ENCODE measurements at places on chromosomes 1 and 21.
A peak's percentile ranks its signal among the peaks of the same experiment; 100 is the strongest.

DNA sequence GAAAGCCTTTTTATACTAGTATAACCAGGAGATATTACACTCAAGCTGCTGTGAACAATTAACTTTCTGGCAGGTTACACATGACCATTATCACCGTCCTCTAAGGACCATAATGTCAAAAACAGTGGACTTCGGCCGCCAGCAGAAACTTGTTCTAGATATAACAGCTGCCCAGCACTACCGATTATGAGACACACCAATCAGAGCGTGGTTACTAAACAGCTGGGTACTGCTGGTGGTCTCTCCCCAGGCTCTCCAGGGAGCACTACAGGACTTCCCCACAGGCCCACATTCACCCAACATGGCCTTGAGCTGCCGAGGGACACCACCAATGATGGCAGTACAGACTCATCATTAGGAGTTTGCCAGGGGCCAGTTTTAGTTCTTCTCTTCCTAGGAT is 57.9 kb upstream of the CTBS start:
- no peak for DNase-seq

GRCh38 chr1:19179597-19180264 is 30.3 kb downstream of the UBR4 start:
- DNase-seq = peak; percentile 69

DNA sequence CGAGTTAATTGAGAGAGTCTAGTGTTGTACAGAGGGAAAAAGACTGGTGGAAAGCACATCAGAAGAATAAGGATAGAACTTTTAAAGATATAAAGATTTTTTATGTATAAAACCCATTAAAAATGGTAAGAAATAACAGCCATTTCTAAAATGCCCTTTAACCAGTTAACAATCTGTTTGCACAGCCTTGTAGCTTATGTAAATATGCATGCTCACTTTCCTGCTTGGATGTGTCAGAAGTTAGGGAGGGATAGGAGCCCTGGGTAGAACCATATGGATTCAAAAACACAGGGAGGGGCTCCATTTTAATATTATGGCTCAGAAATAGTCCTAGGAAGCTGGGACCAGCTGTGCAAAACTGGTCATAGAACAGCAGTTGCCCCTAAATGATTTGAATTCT is 4.5 kb upstream of the EDEM3 start:
- DNase-seq = no peak

DNA sequence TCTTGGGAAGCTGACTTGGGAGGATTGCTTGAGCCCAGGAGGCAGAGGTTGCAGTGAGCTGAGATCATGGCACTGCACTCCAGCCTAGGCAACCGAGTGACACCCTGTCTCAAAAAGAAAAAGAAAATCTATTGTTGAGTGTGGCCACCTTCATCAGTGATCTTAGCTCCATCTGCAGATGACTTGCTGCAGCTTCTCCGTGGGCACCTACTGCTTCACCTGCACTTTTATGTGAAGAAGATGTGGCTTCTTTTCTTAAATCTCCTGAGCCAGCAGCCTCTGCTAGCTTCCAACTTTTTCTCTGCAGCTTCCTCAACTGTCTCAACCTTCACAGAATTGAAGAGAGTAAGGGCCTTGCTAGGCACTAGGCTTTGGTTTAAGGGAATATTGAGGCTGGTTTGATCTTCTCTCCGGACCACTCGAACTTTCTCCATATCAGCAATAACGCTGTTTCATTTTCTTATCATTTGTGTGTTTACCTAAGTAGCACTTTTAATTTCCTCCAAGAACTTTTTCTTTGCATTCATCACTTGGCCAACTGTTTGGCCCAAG is 28.0 kb downstream of the AGPAT3 start:
- DNase-seq = no peak

DNA sequence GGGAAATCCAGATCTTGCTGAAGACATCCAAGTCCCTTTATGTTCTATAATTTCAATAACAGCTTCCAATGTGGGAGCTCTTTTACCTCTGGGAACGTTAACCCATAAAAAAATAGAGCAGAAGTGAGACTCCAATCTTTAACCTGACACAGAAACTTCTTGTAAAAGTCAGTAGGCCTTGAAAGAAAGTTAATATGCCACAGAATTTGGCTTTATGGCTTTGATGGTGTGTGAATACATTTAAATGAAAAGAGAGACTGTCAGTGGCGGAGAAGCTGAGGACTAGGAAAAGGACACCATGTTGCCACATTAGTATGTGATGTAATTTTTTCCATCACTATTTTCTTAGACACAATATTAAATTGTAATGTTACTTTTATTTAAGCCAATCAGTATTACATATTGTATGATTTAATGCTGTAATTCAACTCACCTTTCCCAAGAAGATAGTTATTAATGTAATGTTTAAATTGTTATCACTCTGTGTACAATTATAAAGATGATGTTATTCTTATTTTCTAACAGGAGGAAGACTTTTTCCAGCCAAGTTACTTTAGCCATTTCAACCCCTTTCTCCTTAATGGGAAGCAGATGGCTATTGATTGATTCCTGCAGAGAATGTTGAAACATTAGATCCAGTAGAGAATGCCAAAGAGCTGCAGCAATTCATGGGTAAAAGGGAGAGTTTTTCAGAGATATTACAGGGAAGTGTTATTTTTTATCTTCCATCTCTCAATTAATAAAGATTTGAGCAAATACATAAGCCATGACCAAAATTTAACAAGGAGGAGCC is 17.5 kb upstream of the CLDN8 start:
- DNase-seq = no peak

DNA sequence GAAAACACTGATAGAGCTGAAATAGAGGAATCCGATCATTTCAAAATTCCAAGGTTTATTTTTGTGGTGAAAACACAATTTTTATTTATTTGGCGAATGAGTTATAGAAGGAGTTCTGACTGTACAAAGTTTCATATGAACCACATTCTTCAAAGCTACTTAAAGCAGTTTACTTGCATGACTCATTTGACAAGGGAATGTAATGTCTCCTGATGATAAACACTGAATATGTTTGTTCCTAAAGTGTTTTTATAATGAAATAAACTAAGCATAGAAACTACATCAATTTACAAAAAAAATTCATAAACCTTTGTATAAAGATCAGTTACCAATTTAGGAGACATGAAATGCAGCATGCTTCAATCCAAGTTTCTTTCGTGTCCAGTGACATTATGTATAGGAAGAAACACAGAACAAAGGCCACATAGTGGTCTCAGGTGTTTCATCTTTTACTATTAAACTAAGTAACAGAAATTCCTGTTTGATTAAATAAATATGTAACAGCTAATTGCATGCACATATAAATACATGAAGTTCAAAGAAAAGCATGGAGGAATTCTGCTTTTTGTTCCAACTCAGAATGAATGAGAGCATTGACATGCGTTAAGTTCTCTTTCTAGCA is 2.5 kb downstream of the PRKACB start:
- DNase-seq = peak; percentile 55

DNA sequence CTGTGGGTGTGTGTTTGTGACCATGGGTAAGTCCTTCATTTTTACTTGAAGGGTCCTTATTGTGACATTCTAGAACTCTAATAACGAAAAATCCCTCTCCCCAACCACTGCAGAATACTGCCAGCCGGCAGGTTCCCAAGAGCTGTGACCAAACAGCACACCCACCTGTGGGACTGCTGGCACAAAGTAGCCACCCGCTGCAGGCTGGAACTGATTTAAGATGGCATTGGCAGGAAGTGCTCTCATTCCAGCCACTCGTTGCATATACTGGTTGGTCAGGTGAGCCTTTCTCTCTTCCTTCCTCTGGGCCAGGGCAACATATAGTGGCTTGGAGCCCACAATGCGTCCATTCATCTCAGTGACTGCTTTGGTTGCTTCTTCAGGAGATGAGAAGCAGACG is 11.6 kb downstream of the PABPC4 start:
- DNase-seq = no peak

GRCh38 chr1:159923203-159924024 is 1.9 kb downstream of the TAGLN2 start:
- peak; percentile 92 for DNase-seq

DNA sequence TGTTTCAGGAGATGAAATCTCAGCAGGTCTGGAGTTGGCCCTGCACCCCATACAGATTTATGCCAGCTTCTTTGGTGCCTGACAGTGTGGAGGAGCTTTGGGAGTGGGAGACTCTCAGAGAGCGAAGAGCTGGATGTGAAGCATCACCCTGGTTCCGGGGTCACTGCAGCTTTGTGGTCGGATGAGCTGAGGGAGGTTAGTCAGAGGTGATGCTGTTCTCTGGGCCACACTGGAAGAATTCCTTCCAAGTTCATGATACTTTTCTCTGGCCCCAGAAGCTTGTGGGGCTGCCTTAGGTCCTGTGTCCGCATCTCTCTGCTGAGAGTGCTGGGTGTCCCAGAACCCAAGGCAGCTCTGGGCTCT is 467.8 kb downstream of the CAMTA1 start:
- DNase-seq = no peak

GRCh38 chr1:237386362-237387143 is 344.6 kb downstream of the RYR2 start:
- DNase-seq = peak; percentile 60

GRCh38 chr1:54806931-54807611 is 5.9 kb upstream of the TTC22 start:
- no peak for DNase-seq

GRCh38 chr1:160981584-160982411 is 27.2 kb upstream of the ITLN2 start:
- DNase-seq = no peak

GRCh38 chr1:118077331-118078045 is 107.5 kb downstream of the SPAG17 start:
- peak; percentile 30 for DNase-seq

DNA sequence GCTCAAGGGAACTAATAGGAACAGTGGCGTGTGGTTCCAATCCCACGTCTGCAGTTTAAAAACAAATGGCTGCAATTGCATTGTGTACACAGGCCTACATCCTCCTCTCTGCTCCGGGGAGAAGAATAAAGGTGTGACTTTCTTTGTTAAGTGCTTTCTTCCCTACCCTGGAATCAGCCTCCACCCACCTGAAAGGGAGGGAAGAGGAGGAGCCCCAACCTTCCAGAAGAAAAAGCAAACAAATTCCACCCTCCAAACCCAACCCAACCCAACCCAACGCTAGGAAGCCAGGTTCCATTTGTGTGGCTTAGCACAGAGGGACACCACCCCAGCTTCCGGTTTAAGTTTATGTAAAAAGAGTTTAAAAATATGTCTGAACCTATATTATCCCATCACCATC is 11.8 kb upstream of the BACE2 start:
- DNase-seq = no peak

DNA sequence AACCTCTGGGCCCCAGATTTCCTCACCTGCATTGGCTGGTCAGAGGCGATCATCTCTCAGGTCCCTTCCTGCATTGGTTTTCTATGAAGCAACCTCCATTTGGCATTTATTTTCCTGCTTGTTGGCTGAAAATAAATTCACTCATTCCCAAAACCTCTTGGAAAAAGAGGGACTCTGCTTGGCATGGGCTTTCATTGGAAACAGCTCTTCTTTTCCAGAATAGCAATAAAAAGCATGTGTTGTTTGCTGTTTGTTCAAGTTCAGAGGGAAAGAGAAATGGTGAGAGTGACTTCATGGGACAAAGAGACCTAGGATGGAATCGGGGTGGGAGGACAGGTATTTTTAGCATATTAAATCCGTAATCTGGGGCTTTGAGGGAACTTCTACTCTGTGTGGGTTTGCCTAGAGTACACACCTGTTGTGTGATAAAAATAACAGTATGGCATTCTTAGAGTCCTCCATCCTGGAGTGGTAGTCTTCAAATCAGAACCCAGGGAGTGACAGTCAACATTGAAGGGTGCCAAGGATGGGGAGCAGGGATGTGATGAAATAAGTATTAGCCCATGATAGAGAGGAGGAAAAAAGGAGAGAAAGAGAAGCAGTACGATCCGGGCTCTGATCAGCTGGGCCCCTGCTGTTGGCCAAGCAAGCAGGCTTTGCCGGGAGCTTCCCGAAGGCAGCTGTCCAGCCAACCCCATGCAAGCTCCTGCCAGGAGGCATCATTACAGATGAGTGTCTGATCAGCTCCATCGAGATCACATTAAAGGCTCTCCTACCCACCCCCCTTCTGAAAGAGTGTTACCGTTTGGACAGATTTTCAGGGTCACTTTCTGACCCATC is 131.9 kb upstream of the NFIA start:
- no peak for DNase-seq

GRCh38 chr21:31290765-31291164 is 53.3 kb downstream of the TIAM1 start:
- no peak for DNase-seq

- no peak for DNase-seq
Observed at GRCh38 chr1:225737161-225737560, 40.5 kb upstream of the SRP9 start.

DNA sequence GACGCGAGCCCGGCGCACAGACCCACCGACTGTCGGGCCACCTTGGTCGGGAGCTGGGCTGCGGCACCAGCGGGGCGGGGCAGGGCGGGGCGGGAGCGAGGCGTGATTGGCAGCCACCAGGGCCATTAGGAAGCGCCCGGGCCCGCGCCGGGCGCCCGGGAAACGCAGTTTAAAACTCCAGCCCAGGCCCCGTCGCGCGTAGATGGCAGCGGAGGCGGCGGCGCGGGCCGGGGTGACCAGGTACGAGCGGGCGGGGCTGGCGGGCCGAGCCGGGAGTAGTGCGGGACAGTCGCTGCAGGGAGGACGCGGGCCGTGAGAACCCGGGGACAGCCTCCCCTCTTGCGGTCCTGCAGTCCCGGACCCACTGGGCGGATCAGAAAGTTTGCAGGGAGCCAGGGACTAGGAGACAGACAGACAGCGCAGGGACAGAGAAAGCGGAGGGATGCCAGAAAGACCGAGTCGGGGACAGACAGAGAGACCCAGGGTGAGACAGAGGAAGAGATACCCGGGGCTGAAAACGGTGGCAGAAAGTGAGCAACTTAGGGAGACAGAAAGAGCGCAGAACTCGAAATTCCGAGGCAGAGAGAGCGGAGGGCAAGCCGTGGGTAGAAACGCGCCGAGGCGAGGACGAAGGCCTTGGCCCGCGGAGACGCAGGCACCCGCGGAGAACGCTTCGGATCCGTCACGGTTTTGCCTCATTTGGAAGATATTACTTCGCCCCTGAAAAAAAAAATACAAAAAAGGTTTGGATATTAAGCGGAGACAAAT is at the start of gene DMBX1:
Gene DMBX1 (plus strand): TSS at position 199 of the 768 bp plus-strand sequence. CDS start 17,175 bp downstream, outside the sequence.
- DNase-seq = peak; percentile 63

DNA sequence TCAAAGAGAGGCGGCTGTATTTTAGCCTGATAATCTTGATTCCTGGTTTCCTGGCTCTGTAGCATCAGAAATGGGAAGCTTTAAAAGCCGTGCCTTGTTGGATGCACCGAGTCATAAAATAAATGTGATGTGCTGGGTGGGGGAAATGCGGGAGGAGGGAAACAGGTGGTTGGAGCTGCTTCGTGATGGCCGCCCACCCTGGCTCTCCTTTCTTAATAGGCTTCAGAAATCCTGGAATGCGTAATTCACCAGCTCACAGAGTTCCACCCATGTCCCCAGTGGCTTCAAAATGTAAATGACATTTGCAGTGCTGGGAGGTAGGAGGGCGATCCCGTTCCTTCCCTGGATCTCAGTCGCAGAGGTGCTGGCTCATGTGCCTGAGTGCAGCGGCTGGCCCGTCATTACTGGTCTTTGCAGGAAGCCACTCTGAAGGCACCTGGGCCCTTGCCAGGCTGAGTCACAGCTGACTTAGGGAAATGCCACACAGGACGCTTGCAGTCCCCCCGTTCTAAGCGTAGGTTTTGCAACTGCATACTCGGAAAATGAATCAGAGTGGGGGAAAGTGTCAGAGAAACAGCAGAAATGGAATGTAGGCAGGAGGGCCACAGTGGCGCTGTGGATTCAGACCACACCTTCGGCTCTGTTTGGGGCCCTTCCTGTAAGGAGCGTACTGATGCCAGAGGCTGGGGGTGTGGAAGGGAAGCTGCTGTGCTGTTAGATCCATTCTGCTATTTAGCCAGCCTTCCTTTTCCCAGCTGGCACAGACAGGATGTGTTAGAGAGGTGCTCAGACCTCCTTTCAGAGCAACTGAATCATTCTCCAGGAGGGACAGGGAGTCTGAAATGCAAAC is 37.6 kb downstream of the GALNT2 start:
- DNase-seq = peak; percentile 98

Measured in cardiac muscle cell (in vitro differentiated cells and primary cell).